ENCODE measurements at places on chromosomes 16 and 17. TPM values are rescaled to one million over a fixed set of nuclear protein-coding genes. Genes with fewer than 3 reads are reported as not detected.

TBC1D3E gene
- total RNA-seq: not detected

TMEM220 gene
- total RNA-seq: 7.6 TPM

WSCD1 gene
- 4.4 TPM for total RNA-seq

KRTAP2-1 gene
- total RNA-seq: not detected

TP53TG3B gene
- not detected for total RNA-seq

GAS2L2 gene
- total RNA-seq: not detected

GALR2 gene
- total RNA-seq: not detected

DGKE gene
- 6.8 TPM for total RNA-seq

OR4D1 gene
- total RNA-seq: not detected

NOXO1 gene
- 0.26 TPM for total RNA-seq

SLFN14 gene
- total RNA-seq: not detected

ZG16B gene
- 2.6 TPM for total RNA-seq

KRT222 gene
- total RNA-seq: not detected

RNF167 gene
- 69.7 TPM for total RNA-seq
